ENCODE measurements at places on chromosomes 12 and 14. TPM values are rescaled to one million over a fixed set of nuclear protein-coding genes. Genes with fewer than 3 reads are reported as not detected.

- H3K27ac ChIP-seq = no peak overlapping the region
- H3K4me1 ChIP-seq = peaks cover 4% of the 10 kb centered on the region
- no peak for DNase-seq
Measured at GRCh38 chr12:6118891-6119568, 5.4 kb downstream of the VWF start.

GRCh38 chr12:18849080-18849479 is 111.2 kb downstream of the CAPZA3 start:
- no peak for DNase-seq
- H3K4me3 ChIP-seq = no peak overlapping the region
- H3K36me3 ChIP-seq = no peaks in the 10 kb centered on the region
- peaks cover 6% of the 10 kb centered on the region for H3K4me1 ChIP-seq
- no peak overlapping the region for H3K27ac ChIP-seq

GRCh38 chr12:51383269-51383905 is 7.8 kb downstream of the GALNT6 start:
- H3K36me3 ChIP-seq = no peaks in the 10 kb centered on the region
- no peak overlapping the region for H3K27ac ChIP-seq
- H3K4me1 ChIP-seq = peaks cover 22% of the 10 kb centered on the region
- H3K4me3 ChIP-seq = no peak overlapping the region

- no peaks in the 10 kb centered on the region for H3K27me3 ChIP-seq
- peaks cover 3% of the 10 kb centered on the region for H3K36me3 ChIP-seq
- no peak for DNase-seq
Measured at GRCh38 chr12:75592638-75593335, 81.4 kb upstream of the KRR1 start.

GRCh38 chr14:92750994-92751400 is 2.6 kb upstream of the LGMN start:
- peaks cover 22% of the 10 kb centered on the region for H3K4me1 ChIP-seq
- H3K4me3 ChIP-seq = no peak overlapping the region
- no peaks in the 10 kb centered on the region for H3K36me3 ChIP-seq

The ZNF891 gene
- 3.9 TPM for total RNA-seq

DNA sequence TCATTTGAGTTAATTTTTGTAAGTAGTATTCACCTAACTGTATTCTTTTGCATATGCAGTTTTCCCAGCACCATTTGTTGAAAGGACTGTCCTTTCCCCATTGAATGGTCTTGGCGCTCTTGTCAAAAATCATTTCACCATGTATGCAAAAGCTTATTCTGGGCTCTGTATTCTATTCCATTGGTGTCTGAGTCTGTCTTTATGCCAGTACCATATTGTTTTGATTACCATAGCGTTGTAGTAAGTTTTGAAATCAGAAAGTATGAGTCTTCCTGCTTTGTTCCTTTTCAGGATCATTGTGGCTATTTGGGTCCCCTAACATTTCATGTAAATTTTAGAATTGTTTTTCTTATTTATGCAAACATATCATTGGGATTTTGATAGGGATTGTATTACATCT is 508.7 kb upstream of the RGS6 start:
- no peaks in the 10 kb centered on the region for H3K27me3 ChIP-seq
- peaks cover 7% of the 10 kb centered on the region for H3K4me1 ChIP-seq
- H3K27ac ChIP-seq = no peak overlapping the region
- peaks cover 39% of the 10 kb centered on the region for H3K36me3 ChIP-seq

DNA sequence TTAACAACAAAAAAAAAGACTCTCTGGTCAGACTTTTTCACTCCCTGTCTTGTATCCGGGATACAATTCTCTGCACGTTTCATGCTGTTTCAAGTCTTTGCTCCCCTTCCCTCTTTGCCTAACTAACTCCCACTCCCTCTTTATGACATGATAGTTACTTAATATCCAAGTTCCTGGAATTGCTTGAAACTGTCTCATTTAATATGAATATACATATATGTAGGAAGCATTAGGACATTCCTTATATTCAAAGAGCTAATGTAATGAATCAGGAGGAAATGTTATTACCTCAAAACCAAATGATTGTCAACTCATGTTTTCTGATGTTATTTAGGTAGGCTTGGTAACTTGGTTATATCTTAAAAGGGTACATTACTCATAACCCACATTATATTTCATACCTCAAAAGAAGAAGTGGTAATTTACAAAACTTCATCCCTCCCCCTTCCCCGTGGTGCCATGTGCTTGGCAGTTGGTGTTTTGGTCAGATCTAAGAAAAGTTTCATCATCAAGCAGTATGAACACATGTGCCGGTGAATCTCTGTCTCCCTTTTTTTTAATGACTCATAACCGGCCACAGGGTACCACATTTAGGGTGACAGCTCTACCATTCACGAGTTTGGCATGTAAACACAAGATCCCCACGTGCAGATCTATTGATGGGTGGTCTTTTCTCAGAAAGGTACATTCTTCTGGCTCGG is 56.5 kb downstream of the HCAR2 start:
- H3K4me1 ChIP-seq = peaks cover 15% of the 10 kb centered on the region
- H3K27ac ChIP-seq = no peak overlapping the region
- DNase-seq = no peak
- H3K27me3 ChIP-seq = no peaks in the 10 kb centered on the region
- no peak overlapping the region for H3K4me3 ChIP-seq

- DNase-seq = no peak
- H3K27ac ChIP-seq = no peak overlapping the region
- H3K4me1 ChIP-seq = peaks cover 6% of the 10 kb centered on the region
Measured at GRCh38 chr14:102496331-102496691, 13.3 kb downstream of the ANKRD9 start.

The MSRB3 gene
- 8.3 TPM for total RNA-seq

DNA sequence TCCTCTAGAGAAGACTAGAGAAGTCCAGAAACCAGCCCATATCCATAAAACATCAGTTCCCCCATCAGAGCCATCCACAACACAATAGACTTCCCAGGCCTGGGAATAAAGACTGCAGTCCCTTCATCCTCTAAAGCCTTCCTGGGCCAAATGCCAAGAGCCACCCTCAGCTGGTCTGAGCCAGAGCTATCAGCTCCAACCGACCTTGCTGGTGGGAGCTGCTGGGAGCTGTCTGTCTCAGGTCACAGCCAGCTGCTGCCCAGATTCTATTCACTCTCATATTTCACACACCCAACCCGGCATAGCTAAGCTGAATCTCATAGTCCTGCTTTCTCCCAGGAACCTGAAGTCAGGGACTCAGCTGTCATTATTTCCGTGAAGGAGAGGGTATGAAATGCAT is 10.9 kb upstream of the TFCP2 start:
- DNase-seq = no peak
- no peaks in the 10 kb centered on the region for H3K27me3 ChIP-seq
- H3K4me3 ChIP-seq = no peak overlapping the region

- H3K4me1 ChIP-seq = no peaks in the 10 kb centered on the region
- peaks cover 31% of the 10 kb centered on the region for H3K27me3 ChIP-seq
Measured at GRCh38 chr14:76123426-76124225, 28.1 kb upstream of the GPATCH2L start.

DNA sequence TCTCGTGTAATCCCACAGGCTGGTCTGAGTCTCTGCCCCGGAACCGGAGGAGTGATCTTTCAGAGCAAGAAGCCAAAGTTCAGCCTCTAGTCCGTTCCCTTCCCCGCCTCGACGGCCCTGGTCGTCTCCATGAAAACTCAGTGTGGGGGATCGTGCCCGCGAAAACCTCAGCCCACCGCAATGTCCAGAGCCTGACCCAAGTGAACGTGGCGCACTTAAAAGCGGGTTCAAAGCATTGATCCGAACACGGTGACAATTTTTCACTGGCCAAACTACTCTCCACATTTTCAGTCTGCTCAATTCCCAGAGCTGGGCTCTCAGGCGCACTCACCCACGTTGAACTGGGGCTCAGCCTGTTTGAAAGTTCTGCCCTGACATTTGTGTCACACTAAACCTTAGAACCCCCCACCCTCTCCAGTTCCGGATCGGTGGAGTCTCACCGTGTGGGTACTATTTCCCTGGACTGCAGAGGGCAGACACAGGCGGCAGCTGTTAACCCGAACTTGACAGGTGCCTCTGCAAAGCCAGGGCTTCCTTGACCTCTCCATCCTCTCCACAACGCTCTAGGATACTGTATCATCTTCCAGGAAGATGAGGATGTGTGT is 886 bp upstream of the PRICKLE1 start:
- no peak for DNase-seq
- H3K4me3 ChIP-seq = peak overlapping the region; percentile 91
- no peaks in the 10 kb centered on the region for H3K36me3 ChIP-seq
- H3K27ac ChIP-seq = no peak overlapping the region
- peaks cover 36% of the 10 kb centered on the region for H3K27me3 ChIP-seq

The RPGRIP1 gene
- total RNA-seq = not detected

The OASL gene
- total RNA-seq = not detected

- peak overlapping the region; percentile 95 for H3K4me3 ChIP-seq
- peak overlapping the region; percentile 85 for H3K27ac ChIP-seq
- H3K27me3 ChIP-seq = no peaks in the 10 kb centered on the region
Measured at GRCh38 chr12:6605421-6606330, 1.5 kb downstream of the CHD4 start.

The HOXC5 gene
- total RNA-seq = 3.5 TPM

The SERPINA10 gene
- total RNA-seq = not detected

DNA sequence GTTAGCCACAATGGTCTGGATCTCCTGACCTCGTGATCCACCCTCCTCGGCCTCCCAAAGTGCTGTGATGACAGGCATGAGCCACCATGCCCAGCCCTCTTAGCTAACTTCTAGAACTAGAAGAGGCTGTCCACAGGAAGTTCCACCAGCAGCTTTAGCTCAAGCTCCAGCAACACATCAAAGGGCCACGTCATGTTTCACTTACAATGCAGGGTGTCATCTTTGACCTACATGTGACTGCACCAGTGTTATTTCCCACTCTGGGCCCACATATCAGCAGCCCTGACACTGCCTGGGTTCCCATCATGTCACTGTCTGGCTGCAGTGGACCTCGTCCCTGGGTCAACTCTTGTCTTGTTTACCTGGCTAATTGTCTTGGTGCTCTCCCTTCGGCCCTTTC is 147.2 kb downstream of the GRIN2B start:
- no peaks in the 10 kb centered on the region for H3K36me3 ChIP-seq
- H3K27ac ChIP-seq = no peak overlapping the region

The FBLN5 gene
- 1.0 TPM for total RNA-seq

The LMNTD1 gene
- total RNA-seq = not detected

Measured in neural crest cell (in vitro differentiated cells).